Brain (organoid and tissue), 16 donors: ENCODE measurements at places on chromosomes 2 and 18.

DNA sequence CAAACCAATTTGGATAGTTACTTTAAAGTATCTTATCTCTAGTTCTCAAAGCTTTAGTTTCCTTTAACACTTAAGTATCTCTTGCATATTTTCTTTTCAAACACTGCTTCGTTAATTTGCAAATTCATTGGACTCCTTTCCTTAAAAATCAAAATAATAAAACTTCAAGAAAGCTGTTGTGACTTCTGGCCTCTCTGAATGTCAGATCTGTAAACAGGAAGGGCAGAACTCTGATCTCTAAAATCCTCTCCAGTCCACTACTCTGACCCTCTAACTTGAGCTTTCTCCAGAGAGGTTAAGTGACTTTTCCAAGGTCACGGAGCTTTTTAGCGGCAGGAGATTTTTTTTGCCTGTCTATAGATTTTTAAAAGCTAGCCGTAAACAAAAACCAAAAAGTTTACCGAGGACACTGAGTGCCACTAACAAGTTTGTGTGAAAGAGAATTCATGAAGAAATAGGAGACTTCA is 155.5 kb downstream of the TGIF1 start:
- DNase-seq: no peak

DNA sequence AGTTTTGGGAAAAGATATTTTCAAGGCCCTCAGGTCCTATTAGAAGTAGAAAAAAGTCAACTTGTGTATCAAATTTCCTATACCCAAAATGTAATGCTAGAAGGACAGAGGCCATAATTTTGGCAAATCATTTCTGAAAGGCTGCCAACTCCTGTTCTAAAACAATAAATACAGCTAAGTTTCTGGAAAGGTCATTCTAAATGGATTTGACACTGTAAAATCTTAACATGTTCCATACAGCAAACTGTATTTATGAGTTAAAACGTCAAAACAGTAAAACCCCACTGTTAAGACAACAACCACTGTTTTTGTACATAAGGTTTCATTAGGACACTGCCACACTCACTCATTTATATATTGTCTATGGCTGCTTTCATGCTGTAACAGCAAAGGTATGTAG is 9.7 kb downstream of the FAM98A start:
- no peak for DNase-seq

DNA sequence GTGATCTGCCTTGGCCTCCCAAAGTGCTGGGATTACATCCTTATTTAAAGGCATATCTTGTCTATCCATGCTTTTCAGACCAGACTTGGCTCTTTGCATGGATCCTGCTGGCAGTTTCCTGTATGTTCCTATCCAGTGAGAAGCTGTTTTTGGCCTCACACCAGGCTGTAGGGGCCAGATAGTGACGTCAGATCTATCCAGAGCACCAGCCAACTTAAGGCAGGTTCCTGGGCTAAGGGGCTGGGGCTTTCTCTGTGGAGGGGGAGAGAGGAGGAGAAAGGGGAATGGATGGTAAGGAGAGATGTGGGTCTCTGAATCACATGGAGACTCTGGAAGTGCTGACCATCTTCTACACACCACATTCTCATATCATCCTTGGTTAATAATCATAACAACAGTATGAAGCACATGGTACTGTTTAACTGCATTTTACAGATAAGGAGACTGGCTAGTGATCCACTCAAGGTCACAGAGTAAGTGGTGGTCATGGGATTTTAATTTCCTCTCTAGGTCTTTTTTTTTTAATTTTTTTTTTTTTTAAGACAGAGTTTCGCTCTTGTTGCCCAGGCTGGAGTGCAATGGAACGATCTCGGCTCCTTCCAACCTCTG is 2.0 kb upstream of the FAM117B start:
- DNase-seq: peak; percentile 59

- no peak for DNase-seq
Observed at GRCh38 chr2:148829618-148830017, 45.4 kb upstream of the KIF5C start.

DNA sequence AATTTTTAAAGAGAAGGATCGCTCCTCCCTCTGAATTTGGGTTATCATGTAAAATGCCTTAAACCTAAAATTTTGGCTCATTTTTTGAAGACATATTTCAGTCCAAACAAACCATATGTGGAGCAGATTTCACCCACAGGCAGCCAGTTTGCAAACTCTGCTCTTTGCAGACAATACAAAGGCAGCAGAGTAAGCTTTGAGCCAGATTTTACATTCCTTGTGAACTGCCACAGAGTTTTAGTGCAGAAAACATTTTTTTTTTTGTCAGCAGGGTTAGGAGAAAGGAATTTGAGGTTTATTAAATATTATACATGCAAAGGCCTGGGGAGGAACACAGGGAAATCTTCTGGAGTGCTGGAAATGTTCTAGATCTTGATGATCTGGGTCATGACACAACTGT is 171.9 kb upstream of the FN1 start:
- DNase-seq: peak; percentile 94

- DNase-seq: no peak
Observed at GRCh38 chr18:7482342-7482741, 84.8 kb upstream of the PTPRM start.

DNA sequence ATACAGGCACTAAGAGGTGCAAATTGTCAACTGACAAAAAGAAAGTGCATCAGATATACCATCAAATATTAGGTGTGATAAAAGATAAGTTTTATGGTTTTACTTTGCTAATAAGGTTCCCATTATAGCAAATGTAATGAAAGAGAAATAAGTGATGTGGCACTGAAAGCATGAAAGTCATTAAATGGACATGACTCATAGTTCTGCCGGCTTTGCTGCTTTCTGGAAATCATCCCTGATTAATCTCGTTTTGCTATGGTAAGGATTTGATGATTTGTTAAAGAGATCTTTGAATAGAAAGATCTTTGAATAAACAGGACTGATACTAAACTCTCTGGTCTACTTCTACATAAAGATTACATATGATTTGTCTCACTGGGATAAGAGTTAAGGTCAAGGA is 72.7 kb downstream of the CLIP4 start:
- no peak for DNase-seq

- no peak for DNase-seq
Observed at GRCh38 chr2:54603357-54603756, 120.1 kb upstream of the EML6 start.
